NCI-H1092 (cell line): ENCODE measurements at places on chromosomes 1 and 21.

DNA sequence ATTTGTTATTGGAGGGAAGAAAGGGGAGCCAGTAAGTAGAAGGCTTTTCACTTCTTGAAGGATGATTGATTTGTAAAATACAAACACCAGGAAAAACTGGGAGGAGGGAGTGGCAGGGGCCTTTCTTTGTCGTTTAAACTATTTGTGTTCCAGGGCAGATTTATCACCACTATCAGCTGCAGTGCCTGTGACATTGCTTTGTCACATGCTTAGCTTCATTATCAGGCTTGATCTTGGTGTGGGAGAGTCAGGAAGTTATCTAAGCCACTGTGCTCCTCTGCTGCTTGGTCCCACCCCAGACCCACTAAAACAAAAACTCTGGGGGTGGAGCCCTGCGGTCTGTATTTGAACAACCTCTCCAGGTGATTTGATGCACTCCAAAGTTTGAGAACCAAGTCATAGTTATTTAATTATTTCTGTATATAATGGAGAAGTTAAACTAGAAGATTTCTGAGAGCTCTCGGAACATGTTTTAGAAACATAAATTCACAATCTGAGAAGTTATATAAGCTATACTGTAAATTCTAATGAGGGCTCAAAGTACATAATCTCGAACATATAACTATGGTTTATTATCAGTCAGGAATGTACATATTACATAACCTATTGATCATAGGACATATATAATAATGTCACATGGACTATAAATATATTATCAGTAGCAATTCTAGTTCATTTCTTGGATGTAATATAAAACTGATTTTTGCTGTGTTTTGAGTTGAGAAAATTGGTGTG, 87.9 kb downstream of the CDC14A start:
- DNase-seq = no peak

DNA sequence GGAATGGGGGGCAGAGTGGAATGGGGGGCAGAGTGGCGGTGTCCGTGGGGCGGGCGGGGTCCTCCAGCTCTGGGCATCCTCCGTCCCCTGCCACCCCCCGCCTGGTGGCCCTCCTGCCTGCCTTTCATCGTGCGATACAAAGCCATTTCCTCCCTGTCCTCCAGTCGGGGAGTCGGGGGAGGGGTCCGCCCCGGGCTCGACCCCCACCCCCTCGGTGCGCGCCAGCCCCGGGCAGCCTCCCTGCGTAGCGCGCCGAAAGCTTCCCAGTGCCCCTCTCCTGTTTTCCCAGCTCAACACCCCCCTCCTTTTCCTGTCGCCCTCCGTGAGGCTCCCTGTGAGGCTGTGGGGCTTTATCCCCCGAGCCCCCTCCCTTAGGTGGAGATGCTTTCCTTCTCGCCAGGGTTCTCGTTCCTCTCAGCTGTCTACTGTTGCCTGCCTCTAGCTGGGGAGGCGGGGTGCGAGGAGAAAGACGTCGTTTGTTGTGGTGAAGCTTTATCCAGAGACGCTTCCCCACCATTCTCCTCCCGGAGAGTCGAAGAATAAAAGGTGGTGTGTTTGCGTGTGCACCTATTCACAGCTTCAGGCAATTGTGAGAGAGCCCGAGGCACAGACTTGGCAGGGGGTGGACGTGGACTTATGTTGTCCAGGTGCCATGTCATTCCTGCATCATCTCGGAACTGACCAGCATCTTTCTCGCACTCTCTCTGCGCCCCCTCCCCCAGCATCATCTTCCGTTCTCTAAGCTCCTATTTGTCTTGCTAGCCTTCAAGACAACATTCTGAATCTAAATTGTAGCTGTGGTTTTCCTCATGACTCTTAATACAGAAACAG, 848 bp downstream of the DNM3 start:
- no peak for DNase-seq

DNA sequence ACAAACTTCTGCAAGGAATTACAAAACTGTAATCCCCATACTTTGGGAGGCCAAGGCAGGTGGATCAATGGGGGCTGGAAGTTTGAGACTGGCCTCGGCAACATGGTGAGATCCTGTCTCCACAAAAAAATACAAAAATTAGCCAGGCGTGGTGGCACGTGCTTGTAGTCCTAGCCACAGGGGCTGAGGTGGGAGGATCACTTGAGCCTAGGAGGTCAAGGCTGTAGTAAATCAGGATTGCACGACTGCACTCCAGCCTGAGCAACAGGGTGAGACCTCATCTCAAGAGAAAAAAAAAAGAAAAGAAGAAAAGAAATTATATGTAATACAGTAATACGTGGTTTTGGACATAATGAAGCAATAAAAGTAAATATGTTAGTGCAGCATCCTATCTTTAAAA, 138.2 kb downstream of the COP1 start:
- no peak for DNase-seq

GRCh38 chr1:182080955-182081582, 19.6 kb upstream of the ZNF648 start:
- no peak for DNase-seq

- DNase-seq = peak; percentile 62
These were observed 7.0 kb downstream of the LRRC71 start for GRCh38 chr1:156927215-156928042.

- no peak for DNase-seq
These were observed at the start of gene S100A14 for GRCh38 chr1:153616144-153616916. S100A14 (minus strand) TSS chr1:153616325; CDS start chr1:153615858, 467 bp downstream.

- DNase-seq = no peak
These were observed 40.4 kb downstream of the ZNF691 start for GRCh38 chr1:42886800-42887199.

- no peak for DNase-seq
These were observed 132.2 kb downstream of the ADSS2 start for GRCh38 chr1:244319283-244320132.

GRCh38 chr1:15353839-15354579, 55.7 kb upstream of the EFHD2 start:
- DNase-seq = peak; percentile 49

- no peak for DNase-seq
These were observed 1.8 kb downstream of the AGPAT3 start for GRCh38 chr21:43866659-43867331.
